RWPE2 (cell line): ENCODE measurements at places on chromosomes 7 and 10.

GRCh38 chr10:80259405-80259871 is 30.0 kb downstream of the MAT1A start:
- H3K4me3 ChIP-seq: no peak overlapping the region
- no peaks in the 10 kb centered on the region for H3K4me1 ChIP-seq
- no peaks in the 10 kb centered on the region for H3K27me3 ChIP-seq
- DNase-seq: no peak

GRCh38 chr10:14700546-14700945 is 74.2 kb downstream of the FAM107B start:
- no peaks in the 10 kb centered on the region for H3K36me3 ChIP-seq
- DNase-seq: no peak
- no peaks in the 10 kb centered on the region for H3K27me3 ChIP-seq
- no peaks in the 10 kb centered on the region for H3K4me1 ChIP-seq

- peaks cover 13% of the 10 kb centered on the region for H3K4me1 ChIP-seq
- H3K4me3 ChIP-seq: no peak overlapping the region
- H3K27ac ChIP-seq: no peak overlapping the region
- peak; percentile 55 for DNase-seq
- H3K36me3 ChIP-seq: no peaks in the 10 kb centered on the region
These were observed 66.7 kb downstream of the ST7 start for GRCh38 chr7:117019786-117020590.

- no peaks in the 10 kb centered on the region for H3K4me1 ChIP-seq
- H3K27ac ChIP-seq: no peak overlapping the region
- H3K36me3 ChIP-seq: no peaks in the 10 kb centered on the region
- no peak for DNase-seq
- H3K4me3 ChIP-seq: no peak overlapping the region
- H3K27me3 ChIP-seq: no peaks in the 10 kb centered on the region
These were observed 526.6 kb upstream of the GHITM start for GRCh38 chr10:83612746-83613145.

DNA sequence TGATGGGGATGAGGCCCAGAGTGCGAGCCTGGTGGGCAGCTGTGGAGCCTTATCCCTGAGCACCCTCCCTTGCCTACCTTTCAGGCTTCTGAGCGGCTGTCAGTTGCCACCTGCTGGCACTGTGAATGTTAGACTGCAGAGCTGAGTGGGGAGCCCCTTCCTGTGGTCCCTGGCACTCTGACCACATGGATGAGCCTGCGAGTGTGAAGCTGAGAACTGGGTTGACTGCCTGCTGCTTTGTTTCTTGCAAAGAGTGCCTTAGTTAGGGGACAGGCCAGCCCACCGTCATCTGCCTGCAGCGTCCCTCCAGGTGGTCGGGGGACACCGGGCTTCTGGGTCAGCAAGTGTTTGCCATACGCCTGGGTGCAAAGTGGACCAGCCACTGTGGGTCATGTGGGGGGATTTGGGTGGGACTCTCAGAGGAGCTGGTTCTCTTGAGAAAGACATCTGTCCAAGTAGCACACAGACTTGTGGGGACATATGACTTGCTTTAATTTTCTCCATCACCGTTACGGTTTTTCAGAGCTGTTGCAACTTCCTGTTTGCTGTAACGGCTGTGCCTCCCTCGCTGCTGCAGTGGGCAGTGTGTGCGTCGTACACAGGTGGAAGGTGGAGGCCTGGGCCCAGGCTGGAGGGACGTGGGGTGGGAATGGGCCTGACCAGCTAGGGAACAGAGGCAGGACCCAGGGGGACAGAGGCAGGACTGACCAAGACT is 13.7 kb downstream of the INPP5A start:
- H3K4me3 ChIP-seq: no peak overlapping the region
- no peak overlapping the region for H3K27ac ChIP-seq
- H3K4me1 ChIP-seq: no peaks in the 10 kb centered on the region
- no peaks in the 10 kb centered on the region for H3K36me3 ChIP-seq

- H3K4me3 ChIP-seq: no peak overlapping the region
- no peak overlapping the region for H3K27ac ChIP-seq
- H3K4me1 ChIP-seq: peaks cover 23% of the 10 kb centered on the region
- H3K27me3 ChIP-seq: no peaks in the 10 kb centered on the region
- DNase-seq: no peak
These were observed 41.8 kb downstream of the CD36 start for GRCh38 chr7:80679921-80680907.

GRCh38 chr7:112292162-112292561 is 85.7 kb downstream of the ZNF277 start:
- H3K4me3 ChIP-seq: no peak overlapping the region
- no peaks in the 10 kb centered on the region for H3K27me3 ChIP-seq
- DNase-seq: no peak
- H3K4me1 ChIP-seq: peaks cover 12% of the 10 kb centered on the region
- H3K27ac ChIP-seq: no peak overlapping the region
- H3K36me3 ChIP-seq: no peaks in the 10 kb centered on the region; the same call in 1 of the 2 replicates

- H3K27me3 ChIP-seq: no peaks in the 10 kb centered on the region
- H3K4me3 ChIP-seq: no peak overlapping the region
- peaks cover 24% of the 10 kb centered on the region for H3K4me1 ChIP-seq
- DNase-seq: no peak
- H3K27ac ChIP-seq: no peak overlapping the region
- H3K36me3 ChIP-seq: peaks cover 3% of the 10 kb centered on the region
These were observed 90.4 kb downstream of the HIPK2 start for GRCh38 chr7:139687211-139687954.

GRCh38 chr10:129402459-129402858 is 64.6 kb upstream of the MGMT start:
- no peak overlapping the region for H3K4me3 ChIP-seq
- H3K27ac ChIP-seq: no peak overlapping the region
- H3K27me3 ChIP-seq: no peaks in the 10 kb centered on the region
- DNase-seq: no peak

DNA sequence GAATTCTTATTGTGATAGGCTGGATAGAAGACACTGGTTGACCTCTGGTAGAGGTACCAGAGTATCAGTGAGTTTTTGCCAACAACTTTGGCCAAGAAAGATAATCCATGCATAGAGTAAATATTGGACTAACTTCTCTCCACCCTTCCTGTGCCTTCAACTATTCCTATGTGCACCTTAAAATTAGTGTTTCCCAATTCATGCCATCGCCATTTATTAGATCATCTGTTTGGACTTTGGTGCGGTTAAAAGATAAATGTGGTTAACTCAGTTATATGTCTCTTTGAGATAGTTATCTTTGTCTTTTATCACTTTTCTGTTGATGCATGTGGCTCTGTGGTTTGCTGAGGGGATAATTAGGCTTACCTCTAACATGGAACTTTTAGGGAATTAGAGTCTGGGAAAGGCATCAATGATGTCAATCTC is 4.6 kb downstream of the PAPSS2 start:
- no peaks in the 10 kb centered on the region for H3K27me3 ChIP-seq
- no peak overlapping the region for H3K4me3 ChIP-seq
- H3K4me1 ChIP-seq: no peaks in the 10 kb centered on the region
- no peak overlapping the region for H3K27ac ChIP-seq
- H3K36me3 ChIP-seq: no peaks in the 10 kb centered on the region

DNA sequence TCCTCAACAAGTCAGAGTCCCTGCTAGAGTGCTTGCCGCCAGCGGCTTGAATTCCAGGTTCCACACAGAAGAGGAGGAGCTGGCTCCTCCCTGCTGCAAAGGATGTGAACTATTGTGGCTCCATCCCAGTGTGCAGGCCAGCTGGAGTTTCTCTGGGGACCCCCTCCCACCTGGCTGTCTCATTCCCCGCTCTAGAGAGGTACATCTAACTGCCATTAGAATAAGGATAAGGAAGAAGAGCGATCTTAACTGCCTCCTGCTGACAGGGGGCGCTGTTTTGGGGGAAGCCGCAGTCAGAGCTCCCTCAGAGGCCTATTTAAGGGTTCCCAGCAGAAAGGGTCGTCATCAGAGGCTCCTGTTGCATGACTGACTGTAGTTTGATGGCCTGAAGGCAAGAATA is 40.8 kb upstream of the HECW1 start:
- H3K4me1 ChIP-seq: no peaks in the 10 kb centered on the region
- H3K27ac ChIP-seq: no peak overlapping the region
- no peak overlapping the region for H3K4me3 ChIP-seq
- no peak for DNase-seq
- H3K36me3 ChIP-seq: no peaks in the 10 kb centered on the region

DNA sequence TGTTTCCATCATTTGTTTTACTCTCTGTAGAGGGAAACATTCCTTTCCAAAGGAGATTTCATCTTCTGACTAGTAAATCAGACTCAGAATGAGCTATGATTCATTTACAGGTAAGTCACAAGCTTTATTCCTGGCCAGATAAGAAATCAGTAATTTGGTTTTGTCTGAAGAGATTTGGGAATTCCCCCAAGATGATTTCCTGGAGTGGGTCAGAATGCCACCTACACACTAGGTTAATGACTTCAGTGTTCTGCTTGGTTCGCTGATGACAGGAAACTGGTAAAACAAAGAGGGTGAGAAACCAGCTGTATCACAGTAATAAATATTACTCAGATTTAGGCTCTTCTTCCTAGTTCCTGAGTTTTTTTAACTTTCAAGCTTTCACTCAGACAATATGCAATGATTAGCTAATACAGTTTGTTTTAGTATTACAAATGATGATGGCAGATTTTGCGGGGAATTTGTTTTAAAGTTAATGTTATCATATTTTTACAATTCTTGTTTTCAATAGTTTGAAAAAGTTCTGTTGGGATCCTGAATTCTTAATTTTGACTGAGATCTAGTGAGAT is 8.3 kb upstream of the ASZ1 start:
- H3K4me3 ChIP-seq: no peak overlapping the region
- H3K36me3 ChIP-seq: no peaks in the 10 kb centered on the region
- no peak overlapping the region for H3K27ac ChIP-seq

DNA sequence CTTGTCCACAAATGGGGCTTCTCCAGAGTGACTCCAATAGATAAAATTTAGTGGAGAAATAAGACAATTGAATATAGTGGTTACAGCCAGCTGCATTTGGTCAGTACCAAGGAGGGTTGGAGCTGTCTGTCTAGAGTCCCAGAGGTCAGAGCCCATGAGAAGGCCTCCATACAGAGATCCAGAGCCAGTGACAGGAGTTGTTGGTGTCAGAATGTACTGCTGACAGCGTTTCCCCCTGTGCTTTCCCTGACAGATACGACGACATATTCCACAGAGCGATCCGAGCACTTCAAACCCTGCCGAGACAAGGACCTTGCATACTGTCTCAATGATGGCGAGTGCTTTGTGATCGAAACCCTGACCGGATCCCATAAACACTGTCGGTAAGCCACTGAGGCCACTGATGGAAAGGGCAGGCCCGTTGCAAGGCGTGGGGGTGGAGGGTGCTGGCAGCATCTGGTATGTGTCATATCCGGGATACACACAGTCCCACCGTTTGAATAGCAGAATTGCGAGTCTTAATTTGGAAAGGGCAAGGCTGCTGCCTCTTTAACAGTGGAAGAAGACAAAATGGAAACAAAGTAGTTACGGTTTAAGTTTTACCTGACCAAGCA is 483.6 kb downstream of the NRG3 start:
- H3K36me3 ChIP-seq: no peaks in the 10 kb centered on the region
- H3K27ac ChIP-seq: no peak overlapping the region
- H3K27me3 ChIP-seq: no peaks in the 10 kb centered on the region
- no peak overlapping the region for H3K4me3 ChIP-seq
- no peak for DNase-seq
- no peaks in the 10 kb centered on the region for H3K4me1 ChIP-seq

DNA sequence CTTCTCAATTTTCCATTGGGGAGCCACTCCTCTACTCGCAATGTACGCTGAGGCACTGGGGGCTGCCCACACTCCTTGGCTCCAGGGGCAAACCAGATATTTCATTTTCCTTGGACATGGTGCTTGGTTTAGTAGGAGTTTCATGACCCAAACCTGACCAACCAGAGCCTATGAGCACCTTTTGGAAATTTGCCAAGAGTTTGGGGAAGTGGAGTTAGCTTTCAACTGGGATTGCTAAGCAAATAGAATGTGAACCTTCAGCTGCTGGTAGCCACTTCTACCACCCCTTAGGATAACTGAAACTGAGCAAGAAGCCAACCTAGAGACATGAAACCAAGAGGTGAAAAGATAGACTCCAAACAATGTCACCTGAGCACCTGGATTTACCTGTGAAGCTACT is 74.9 kb upstream of the COL13A1 start:
- no peak overlapping the region for H3K4me3 ChIP-seq
- no peak overlapping the region for H3K27ac ChIP-seq
- no peak for DNase-seq
- no peaks in the 10 kb centered on the region for H3K36me3 ChIP-seq

- H3K4me3 ChIP-seq: no peak overlapping the region
- H3K36me3 ChIP-seq: peaks cover 12% of the 10 kb centered on the region
- peak; percentile 75 for DNase-seq
- H3K4me1 ChIP-seq: peaks cover 40% of the 10 kb centered on the region
These were observed 32.7 kb downstream of the DNMBP start for GRCh38 chr10:99976886-99977665.

DNA sequence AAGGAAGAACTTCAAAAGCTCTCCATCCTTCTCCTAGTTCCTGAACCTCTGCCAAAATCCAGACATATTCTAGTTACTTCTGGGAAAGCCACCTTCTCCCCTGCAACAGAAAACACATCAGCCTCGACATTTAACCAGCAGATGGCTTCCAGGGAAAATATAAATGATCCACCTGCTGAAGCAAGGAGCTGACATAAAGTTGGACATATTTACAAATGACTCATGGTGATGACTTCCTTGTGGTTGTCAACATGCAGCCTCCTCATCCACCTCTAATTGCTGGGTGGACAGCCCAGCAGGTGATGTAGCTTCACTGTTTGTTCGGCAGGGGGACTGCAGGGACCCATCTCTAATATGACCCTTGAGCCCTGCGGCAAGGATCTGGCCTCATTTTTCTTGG is 266.0 kb downstream of the C7orf25 start:
- H3K4me1 ChIP-seq: no peaks in the 10 kb centered on the region
- no peak overlapping the region for H3K4me3 ChIP-seq
- H3K27me3 ChIP-seq: no peaks in the 10 kb centered on the region
- no peaks in the 10 kb centered on the region for H3K36me3 ChIP-seq
- H3K27ac ChIP-seq: no peak overlapping the region
- DNase-seq: no peak

- H3K36me3 ChIP-seq: no peaks in the 10 kb centered on the region
- H3K4me3 ChIP-seq: no peak overlapping the region
- no peaks in the 10 kb centered on the region for H3K27me3 ChIP-seq
- no peak for DNase-seq
- H3K27ac ChIP-seq: no peak overlapping the region
These were observed 135.3 kb downstream of the FGFR2 start for GRCh38 chr10:121462955-121463354.
